B cell (primary cell): ENCODE measurements at places on chromosomes 3 and 15. TPM values are rescaled to one million over a fixed set of nuclear protein-coding genes. Genes with fewer than 3 reads are reported as not detected.

DNA sequence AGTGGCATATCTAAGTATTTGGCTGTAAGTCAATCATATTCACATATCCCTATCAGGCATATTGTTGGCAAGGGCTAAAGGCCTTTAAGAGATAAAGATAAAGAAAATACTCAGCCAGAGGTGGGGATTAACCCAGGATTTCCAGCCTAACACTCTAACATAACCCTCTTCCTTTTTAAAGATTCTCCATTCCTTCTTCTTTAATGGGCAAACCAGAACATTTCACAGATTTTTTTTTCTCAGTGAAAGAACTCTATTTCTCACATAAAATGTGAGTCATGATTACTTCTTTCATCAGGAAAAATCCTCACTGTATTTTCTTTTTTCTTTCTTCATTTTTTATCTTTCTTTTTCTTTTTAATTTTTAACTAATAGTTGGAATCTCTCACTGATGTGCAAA, 200.4 kb downstream of the NR1D2 start:
- no peak for DNase-seq

DNA sequence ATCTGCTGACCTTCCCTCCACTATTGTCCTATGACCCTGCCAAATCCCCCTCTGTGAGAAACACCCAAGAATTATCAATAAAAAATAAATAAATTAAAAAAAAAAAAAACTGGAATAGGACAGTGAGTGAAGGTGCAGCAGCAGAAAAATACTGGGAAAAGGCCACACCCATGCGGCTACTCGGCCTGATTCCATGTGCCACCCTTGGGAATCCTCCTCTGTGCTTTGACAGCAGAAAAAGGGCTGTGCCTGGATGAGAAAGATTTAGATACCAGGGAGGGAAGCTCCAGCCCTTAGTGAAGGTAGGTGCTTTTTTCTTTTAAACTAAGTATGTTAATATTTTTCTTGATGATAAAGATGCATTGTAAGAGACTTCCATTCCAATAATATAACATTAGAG, 107.8 kb downstream of the CTNNB1 start:
- no peak for DNase-seq

GRCh38 chr3:27641271-27641800, 80.8 kb downstream of the EOMES start:
- DNase-seq = no peak

GRCh38 chr15:59886441-59886840, 117.7 kb upstream of the FOXB1 start:
- DNase-seq = no peak

DNA sequence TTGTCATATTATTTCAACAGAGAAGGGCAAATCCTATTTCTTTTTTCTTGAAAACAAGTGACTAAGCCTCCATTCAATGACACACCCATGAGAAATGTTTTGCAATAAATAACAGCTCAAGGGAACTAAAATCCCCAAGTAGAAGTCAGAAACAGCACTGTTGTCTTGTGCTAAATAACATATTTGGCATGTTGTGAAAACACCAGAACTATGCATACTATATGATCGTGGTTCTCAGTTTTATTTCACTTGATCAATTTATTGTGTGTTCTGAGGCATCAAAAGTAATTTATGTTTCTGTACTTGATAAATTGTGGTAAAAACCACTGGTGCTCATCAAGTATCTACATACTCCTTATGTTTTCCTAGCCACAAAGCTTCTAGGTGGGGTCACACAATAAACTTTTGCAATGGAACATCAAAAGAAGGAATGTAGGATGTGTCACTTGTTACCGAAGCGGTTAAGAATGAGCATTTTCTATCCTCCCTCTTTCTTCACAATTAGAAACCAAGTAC, 691.7 kb upstream of the CBLB start:
- no peak for DNase-seq

DNA sequence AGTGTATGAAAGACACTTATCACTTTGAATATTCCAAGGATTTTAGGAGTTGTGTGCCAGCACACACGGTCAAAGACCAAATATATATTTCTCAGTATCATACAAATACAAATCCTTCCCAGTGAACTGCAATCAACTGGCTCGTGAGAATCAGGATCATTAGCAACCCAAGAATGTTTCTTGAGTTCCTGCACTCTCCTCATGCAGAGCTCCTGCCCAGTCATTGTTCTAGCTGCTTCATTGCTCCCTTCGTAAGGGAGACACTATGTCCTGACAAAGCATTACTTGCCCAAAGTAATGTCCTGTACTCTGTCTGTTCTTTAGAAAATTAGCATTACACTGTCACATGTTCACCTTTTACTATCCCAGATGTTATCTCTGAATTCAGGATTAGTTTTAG, 92.0 kb upstream of the SLC4A7 start:
- no peak for DNase-seq

- no peak for DNase-seq
These were observed 83.4 kb upstream of the BHLHE40 start for GRCh38 chr3:4895838-4896237.

DNA sequence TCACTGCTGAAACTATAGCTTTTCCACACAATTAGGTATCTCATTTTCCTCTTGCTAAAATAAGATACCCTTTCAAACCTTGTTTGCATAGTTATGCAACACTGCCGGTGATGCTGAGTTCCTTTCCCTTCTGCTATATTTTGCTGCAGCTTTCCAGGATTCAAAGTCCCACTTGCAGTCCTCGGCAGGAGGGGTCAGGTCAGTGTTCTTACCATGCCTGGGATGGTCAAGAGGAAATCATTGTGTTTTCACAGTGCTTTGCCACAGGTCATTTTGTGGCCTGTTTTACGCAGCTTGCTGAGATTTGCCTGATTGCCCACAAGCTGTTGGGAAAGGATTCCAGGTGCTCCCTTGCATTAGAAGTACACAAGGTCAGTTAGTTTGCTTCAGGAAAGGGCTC, 156.9 kb downstream of the B3GALNT1 start:
- no peak for DNase-seq

DNA sequence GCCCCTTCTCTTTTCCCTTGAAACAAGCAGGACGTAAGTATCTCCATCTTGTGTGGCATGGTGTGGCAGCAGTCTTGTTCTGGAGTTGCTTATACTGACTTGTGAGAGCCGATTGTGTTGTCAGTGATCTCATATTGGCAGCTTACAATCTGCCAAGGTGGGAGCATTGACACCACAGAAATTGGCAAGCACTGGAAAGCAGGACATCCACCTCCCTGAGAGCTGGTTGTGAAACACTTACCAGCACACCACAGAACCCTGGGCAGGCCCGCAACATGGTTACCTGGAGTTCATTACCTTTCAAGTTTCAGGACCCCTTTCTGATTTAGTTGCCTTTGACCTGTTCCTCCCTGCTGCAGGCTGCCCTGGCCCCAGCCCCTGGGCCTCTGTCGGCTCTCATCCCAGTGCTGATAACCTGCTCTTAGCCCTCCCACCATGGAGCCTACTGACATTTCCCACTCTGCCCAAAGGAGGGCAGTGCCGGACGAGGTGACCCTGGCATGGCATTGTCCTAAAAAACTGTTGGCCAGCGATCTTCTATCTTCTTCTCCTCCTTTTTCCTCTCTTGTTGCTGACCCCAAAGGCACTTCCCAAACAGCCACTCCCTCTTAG, 10.6 kb upstream of the ATP2B2 start:
- no peak for DNase-seq

Gene DNAH1
- 59.2 and 60.9 TPM in 2 replicates for polyA plus RNA-seq

Gene SLC2A2
- polyA plus RNA-seq = not detected in 2 replicates

Gene SCN5A
- polyA plus RNA-seq = 0.01 and 0.37 TPM in 2 replicates

Gene LXN
- 1.4 and 3.2 TPM in 2 replicates for polyA plus RNA-seq
